ENCODE measurements at places on chromosomes 3 and 15.

- no peak for DNase-seq
Observed at GRCh38 chr3:133943639-133944141, 48.0 kb upstream of the RAB6B start.

DNA sequence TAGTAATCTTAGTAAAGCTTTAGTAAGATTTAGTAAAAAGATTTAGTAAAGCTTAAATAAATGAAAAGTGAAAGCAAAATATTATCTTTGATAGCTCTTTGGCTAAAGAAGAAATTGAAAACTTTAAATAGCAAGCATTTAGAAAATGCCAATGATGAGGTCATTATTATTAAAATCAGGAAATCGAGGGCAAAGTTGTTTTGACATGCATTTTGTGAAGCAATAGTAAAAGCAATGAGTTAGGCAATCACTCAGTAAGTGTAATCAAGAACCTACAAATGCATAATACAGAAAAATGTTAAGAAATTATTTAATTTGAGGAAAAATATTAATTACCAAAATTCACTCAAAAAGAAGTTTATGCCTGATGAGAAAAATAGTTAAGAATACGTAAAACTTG lies 280.3 kb upstream of the MME start:
- DNase-seq, result no peak

- DNase-seq, result peak; percentile 77
Observed at GRCh38 chr15:39426552-39427532, 154.0 kb upstream of the THBS1 start.

GRCh38 chr3:128190501-128190900 lies 37.2 kb downstream of the EEFSEC start:
- no peak for DNase-seq

GRCh38 chr15:61232266-61232665 lies 3.2 kb upstream of the RORA start:
- no peak for DNase-seq

- DNase-seq, result no peak
Observed at GRCh38 chr3:1228289-1228688, 135.5 kb downstream of the CNTN6 start.

DNA sequence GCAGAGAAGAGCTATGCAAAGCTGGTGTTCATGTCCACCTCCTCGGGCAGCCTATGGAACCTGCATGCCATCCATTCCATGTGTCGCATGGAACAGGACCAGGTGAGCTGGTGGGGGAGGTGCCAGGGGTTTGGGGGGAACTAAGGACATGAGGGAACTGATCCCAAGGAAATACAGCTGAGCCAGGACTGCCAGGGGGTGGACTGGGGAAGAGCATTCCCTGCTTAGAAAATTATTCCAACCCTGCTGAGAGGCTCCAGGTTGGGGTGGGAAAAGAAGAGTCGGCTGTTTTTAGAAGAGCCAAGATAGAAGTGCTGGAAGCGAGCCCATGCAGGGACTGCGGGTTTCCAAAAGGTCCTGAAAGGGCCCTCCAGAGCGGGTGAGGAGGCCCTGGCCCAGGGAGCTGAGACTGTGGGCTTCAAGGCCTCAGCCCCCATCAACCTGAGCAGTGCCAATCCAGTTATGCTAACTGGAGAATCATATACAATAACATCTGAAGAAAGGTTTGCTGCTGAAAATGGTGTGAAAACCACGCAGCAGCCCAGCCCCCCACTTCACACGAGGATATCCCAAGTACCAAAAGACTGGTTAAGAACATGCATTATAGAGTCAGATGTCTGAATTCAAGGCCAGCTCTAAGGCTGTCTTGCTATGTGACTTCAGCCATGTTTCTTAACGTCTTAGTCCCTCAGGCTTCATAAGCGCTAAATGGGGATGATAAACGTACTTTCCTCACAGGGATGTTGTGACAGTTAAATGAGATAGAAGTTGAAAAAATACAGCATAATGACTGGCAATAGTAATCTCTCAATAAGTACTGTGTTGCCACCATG lies 7.8 kb downstream of the DISP2 start:
- no peak for DNase-seq

DNA sequence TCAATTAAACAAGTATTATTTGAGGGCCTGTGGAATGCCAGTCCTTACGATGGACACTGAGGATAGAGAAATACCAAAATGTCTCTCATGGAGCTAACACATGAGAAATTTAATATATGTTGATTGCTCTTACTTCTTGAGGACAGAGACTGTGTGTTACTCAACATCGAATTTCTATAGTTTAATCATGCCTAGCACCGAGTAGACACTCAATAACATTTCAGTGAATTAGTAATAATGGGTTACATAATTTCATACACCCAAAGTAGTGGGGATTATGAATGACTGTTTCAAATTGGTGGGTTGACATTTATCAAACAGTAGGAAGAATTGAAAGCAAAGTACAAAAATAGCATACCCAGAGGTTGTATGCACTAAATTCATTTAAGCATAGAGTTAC lies 11.2 kb downstream of the FMN1 start:
- DNase-seq, result no peak

- no peak for DNase-seq
Observed at GRCh38 chr3:59677747-59678702, 628.2 kb upstream of the CFAP20DC start.

- no peak for DNase-seq
Observed at GRCh38 chr15:34984889-34985630, 3.0 kb downstream of the ZNF770 start.

DNA sequence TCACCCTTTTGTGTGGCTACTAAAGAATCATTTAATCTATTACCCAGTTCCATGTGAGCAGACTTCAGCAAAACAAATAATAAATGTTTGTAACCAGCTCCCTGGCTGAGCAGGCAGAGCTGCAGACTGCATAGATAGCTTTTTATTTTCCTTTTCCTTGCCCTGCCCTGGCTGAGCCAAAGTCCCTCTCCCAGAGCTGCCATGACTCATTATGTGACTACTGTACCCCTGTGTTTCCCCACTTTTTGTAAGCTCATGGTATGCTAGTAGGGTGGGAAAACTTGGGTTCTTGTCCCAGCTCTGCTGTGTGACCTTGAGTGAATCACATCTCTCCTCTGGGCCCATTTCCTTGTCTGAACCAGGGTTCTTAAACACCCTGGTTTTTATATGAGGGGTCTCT lies 127.5 kb downstream of the CLSTN2 start:
- no peak for DNase-seq

GRCh38 chr15:101406036-101406435 lies 83.5 kb downstream of the PCSK6 start:
- no peak for DNase-seq

- no peak for DNase-seq
Observed at GRCh38 chr3:76570436-76571057, 469.4 kb upstream of the ROBO2 start.

- DNase-seq, result no peak
Observed at GRCh38 chr15:76342058-76342381, 5.4 kb downstream of the ISL2 start.

DNA sequence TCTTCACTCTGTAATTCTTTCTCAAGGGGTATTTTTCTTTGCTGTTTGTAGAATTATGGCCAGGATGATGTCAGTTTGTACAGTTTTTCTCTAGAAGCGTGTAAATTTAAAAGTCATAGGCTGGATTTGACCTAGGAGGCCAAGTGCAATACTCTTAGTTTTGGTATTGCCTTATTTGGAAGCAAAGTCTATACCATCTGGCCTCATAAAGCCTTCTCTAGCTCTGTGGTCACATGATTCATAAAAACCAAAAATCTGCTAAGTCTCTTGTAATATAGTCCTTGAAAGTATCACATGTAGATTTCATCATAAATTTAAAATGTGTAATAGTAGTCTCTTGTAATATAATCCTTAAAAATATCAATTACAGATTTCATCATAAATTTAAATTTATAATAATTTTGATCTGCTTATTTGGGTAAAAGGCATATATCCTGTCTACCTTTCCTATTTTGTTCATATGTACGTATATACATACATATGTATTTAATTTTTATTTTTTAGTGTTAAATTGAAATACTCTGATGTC lies 25.6 kb downstream of the TEX9 start:
- DNase-seq, result no peak

DNA sequence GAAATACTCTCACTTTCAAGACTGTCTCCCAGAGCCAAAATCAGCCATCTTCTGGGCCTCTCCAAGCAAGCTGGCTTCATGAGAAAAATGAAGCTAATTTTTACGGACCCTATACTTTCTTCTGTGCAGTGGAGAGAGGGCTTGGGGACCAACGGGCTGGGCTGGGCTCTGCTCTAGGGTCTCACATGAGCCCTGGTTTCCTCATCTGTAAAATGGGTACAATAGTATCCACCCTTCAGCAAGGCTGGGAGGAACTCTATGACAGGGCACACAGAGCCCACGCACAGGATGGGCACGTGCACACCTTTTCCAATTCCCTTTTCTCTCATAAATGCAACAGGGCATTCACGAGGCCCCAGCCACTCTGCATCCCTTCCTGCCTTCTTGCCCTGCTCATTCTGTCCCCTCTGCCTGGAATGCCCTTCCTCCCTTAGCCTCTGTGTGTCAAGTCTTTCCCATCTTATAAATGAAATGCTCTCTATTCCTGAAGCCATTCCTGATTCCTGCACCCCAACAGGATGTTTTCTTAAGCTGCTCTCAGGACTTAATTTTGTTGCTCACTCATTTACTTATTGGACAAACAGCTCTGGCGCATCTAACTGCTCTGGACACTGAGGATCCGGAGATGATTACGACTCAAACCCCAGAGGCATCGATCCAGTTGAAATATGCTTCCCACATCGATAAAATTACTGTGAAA lies 32.9 kb upstream of the SEC13 start:
- no peak for DNase-seq

DNA sequence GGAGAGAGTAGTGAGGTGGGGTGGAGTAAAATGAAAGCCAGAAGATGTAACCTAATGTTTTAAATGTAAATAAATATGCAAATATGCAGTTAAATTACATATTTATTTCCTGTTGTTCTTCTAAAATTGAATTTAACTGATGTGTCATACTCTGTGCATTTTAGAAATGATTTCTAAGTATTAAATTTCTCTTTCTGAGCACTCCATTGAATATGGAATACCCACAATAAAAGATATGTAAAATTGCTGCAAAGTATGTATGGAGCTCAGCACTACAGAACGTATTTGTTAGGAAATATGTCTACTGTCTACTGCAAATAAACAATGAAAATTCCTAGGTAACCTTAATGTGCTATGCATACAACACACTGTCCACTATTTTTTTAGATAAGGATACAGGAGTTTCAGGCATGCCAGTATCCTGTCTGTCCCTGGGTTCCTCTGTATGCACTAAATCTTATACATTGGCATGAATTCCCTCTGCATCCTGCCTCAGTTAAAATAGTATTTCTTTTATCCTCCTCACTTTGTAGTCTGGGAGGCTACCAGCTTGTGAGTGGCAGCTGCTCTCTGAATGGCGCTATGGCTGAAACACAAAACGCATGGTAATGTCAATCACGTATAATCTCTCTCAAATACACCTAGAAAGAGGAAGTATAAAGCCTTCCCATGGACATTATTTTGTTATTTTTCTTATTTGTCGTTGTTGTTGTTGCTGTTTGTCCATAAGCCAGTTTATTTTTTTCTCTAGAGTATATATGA lies 579.5 kb downstream of the PYDC2 start:
- DNase-seq, result no peak

DNA sequence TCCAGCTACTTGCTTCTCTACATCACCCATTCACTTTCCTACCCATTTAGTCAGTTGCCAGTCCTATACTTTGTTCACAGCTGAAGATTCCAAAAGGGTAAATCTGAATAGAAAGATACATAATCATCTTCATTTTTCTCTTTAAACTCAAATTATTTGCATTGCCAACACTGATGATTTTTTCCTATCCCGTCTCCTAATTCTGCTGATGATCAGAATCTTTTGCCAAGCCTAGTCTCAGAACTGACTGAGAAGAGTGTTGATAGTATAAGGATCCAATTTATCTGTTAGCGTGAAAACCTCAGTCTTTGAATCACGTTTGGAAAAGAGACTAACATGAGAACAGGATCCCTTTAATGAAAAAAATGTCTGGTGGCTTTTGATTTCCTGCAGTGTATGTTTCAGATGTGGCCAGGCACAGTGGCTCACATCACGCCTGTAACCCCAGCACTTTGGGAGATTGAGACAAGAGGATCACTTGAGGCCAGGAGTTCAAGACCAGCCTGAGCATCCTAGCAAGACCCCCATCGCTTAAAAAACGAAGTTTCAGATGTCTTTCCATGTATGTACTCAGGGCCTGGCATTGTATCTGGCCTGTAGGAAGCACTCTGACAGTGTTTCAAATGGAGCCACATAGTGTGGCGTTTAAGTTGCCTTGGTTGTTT lies 169.4 kb downstream of the KLHL25 start:
- no peak for DNase-seq

- DNase-seq, result no peak
Observed at GRCh38 chr15:31782951-31783350, 247.4 kb upstream of the CHRNA7 start.

- no peak for DNase-seq
Observed at GRCh38 chr3:169334991-169335390, 328.5 kb downstream of the MECOM start.

DNA sequence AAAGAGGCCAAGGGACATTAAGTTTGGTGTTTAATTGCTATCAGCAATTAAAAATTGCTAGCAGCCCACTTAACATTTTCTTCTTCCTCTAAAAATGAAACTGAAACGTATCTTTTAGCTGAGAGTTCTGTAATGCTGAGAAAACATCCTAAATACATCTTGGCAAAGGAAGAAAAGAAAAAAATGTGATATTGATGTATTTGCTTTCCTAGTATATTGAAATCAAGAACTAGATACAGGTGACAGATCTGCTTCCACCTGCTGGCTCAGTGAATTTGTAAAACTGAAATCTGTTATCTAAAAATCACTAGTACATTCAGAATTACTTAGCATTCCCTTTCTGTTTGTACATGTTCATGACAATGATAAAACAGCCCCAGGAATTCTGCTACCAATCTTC lies 283.2 kb downstream of the ZBTB20 start:
- DNase-seq, result no peak

DNA sequence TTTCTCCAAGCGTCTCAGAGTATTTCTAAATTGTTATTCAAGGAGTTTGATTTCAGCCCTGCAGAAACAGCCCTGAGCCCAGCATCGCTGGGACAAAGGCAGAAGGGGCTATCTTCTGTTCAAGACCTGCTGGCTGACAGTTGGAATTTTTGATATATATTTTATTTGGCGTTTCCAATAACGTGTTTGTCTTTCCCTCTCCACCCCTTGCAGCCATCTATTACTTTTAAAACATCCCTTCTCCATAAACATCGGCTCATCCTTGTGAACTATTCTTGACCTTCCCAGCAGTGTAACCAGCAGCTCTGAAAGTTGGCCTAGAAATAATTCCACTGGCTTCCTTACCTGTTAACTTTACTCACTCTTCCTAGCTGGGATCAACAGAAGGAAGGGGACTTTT lies 5.5 kb upstream of the MEIS2 start:
- DNase-seq, result no peak

- no peak for DNase-seq
Observed at GRCh38 chr3:176855901-176856486, 341.3 kb downstream of the TBL1XR1 start.

GRCh38 chr3:140859592-140860336 lies 81.9 kb upstream of the SLC25A36 start:
- no peak for DNase-seq
